Articular chondrocyte of knee joint (primary cell): ENCODE measurements at places on chromosomes 6 and 20. TPM values are rescaled to one million over a fixed set of nuclear protein-coding genes. Genes with fewer than 3 reads are reported as not detected.

SOX4 gene
- total RNA-seq = 39.6 and 41.2 TPM in 2 replicates

ADAT2 gene
- 5.9 and 6.4 TPM in 2 replicates for total RNA-seq

ADGB gene
- total RNA-seq = not detected in 2 replicates

BTBD3 gene
- total RNA-seq = 26.5 and 30.3 TPM in 2 replicates

ISM1 gene
- total RNA-seq = 16.2 and 32.1 TPM in 2 replicates
